Activated naive CD4-positive, alpha-beta T cell treated with Interleukin-2 at 50 U/mL for 16 hours (primary cell): ENCODE measurements at places on chromosomes 16 and 17.

DNA sequence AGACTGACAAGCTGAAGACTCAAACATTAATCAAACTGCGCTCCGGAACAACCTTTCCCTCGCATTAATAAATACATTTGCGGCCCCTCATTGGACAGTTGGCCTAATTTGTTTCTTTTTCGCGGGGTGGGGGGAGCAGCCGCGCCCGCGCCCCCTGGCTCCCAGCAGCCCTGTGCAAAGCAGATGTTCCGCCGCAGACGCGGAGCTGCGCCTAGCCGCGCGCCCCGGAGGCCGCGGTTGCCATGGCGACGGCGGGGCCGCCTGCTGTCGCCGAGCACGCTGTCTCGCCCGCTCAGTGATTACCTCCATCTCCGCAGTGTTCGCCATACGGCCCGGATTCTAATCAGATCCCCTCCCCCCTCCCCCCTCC, 25.5 kb downstream of the COPZ2 start:
- DNase-seq, result peak; percentile 61

DNA sequence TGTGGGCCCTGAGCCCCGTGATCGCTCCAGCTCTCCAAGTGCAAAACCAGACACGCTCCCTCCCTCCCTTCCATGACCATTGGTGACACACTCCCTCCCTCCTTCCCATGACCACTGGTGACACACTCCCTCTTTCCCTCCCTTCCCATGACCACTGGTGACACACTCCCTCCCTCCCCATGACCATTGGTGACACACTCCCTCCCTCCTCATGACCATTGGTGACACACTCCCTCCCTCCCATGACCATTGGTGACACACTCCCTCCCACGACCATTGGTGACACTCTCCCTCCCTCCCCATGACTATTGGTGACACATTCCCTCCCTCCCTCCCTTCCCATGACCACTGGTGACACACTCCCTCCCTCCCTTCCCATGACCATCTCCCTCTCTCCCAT, 56.3 kb downstream of the LMF1 start:
- DNase-seq, result no peak

DNA sequence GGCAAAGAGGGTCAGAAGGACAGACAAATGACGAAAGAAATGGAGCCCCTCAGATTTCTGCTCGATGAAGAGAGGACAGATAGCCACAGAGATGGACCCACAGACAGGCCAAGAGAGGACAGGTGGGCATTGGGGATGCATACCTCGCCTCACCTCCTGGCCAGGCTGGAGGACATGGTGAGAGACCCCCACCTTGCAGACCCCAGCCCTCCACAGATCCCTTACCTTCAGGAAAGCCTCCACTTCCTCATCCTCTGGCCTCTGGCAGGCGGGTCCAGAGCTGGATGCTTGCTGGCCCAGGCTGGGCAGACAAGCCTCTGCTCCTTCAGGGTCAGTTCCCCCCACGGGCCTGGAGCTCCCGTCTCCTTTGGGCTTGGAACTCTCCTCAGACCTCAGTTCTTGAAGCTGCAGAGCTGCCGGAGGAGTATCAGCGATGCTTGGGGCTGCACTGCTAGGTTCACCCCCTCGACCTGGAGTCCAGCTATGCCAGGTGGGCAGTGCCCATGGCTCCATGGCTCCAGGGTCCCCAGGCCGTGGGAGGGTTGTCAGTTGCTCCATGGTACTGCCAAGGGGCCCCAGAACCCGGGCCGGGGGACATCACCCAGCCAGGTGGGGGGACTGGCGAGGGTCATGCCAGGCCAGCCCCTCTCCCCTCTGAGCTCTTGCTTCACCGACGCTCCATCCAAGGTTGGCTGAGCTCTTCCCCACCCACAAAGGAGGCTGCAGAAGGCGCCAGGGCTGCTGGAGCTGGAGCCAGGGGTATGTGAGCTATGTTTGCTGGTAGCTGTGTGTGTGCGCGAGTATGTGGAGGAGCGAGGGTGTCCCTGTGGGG, 1.0 kb downstream of the TSPOAP1 start:
- no peak for DNase-seq

DNA sequence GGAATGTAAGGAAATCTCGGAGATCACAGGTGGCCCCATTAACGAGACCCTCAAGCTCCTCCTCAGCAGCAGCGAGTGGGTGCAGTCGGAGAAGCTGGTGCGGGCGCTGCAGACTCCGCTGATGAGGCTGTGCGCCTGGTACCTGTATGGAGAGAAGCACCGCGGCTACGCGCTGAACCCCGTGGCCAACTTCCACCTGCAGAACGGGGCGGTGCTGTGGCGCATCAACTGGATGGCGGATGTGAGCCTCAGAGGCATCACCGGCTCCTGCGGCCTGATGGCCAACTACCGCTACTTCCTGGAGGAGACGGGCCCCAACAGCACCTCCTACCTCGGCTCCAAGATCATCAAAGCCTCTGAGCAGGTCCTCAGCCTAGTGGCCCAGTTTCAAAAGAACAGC, 16.2 kb downstream of the MLYCD start:
- no peak for DNase-seq

GRCh38 chr16:84567286-84567962, 50.5 kb downstream of the COTL1 start:
- no peak for DNase-seq
